Suppressor macrophage treated with lipopolysaccharide for 1 hour (primary cell): ENCODE measurements at places on chromosomes 13 and 19.
A peak's percentile ranks its signal among the peaks of the same experiment; 100 is the strongest.

DNA sequence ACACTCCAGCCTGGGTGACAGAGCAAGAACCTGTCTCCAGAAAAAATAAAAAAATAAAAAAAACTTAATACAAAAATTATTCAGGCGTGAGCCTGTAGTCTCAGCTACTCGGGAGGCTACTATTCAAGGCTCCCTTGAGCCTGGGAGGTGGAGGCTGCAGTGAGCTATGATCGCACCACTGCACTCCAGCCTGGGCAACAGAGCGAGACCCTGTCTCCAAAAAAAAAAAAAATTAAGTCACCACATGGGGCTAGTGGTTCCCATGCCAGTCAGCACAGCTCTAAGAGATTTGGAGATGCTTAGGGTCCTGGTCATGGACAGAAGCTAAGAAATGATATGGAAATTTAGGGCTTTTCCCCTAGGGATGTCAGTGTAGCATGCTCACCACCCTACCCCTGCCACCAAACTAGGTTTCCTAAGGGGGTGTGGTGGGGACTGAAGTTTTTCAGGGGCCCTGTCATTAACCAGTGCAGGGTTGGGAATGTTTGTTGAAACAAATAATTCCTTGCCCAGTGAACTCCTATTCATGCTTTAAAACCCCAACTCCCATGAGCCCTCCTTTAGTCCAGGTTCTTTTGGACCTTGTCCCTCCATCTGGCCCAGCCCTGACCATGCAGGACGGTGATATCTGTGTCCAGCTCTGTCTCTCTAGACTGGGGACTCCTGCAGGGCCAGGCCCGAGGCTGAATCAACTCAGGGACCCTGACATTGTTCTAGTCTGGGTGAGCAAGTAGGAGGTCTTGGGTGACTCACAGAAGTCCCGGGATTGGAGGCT lies 1.8 kb downstream of the FCHO1 start:
- no peak for DNase-seq

DNA sequence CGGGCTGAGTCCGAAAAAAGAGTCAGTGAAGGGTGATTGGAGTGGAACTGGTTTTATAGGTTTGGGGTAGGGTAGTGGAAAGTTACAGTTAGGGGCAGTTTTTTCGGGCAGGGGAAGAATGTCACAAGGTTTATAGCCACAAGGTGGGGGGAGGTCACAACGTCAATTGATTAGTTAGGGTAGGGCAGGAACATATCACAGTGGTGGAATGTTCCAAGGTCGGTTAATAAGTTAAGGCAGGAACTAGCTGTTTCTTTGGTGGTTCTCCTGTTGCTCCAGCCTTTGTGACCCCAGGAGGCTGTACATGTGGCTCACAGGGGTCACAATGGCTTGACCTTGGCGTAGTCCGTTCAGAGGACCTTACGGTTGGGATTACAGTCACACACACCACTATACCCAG lies 20.3 kb downstream of the RDH8 start:
- DNase-seq = no peak

- no peak for DNase-seq
Observed at GRCh38 chr13:114027046-114027715, 53.3 kb upstream of the C13orf46 start.

DNA sequence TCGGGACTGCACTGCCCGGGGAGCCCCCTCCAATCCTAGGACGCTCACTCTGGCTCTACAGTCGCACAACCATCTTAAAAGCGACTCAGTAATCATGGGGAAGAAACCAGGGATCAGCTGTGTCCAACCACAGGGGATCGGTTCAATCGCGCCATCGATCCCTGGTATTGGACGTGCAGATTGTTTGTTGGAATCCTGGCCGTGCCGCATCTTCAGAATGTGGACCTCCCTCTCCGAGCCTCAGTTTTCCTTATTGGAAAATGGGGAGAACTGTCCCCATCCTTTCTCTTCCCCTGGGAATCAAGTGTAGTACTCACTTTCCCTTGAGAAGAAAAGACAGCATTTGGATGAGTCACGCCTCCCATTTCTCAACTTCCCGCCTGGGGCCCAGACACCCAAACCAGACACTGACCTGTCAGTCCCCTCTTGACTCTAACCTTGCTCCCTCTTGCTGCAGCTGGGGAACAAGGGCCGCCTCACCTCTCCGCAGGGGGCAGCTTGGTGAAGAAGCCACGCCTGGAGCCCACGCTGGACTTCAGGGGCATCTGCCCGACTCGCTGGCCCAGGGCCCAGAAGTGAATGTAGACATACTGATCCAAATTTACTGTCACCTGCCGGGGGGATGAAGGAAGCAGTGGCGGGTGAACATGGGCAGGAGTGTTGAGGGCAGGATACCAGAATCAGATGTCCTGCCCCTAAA lies 17.6 kb downstream of the EMP3 start:
- DNase-seq = peak; percentile 49

DNA sequence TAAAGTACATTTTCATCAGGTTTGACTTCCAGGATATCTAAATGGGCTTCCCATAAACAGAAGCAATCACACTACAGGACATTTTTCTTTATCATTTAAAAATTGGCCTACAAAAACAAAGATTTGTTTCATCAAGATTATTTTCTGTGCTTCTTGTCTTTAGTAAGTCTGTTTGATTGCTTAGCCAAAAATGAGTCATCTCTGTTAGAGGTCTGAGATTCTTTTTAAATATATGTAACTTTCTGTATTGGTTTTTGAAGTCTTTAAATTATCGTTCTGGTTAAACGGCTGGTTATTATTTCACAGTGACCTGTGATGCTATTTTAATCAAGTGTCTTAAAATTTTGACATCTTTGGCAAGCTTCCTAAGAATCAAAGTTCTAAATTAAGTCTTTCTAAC lies 62.7 kb downstream of the SLITRK1 start:
- no peak for DNase-seq

- no peak for DNase-seq
Observed at GRCh38 chr19:49873129-49873521, 4.0 kb downstream of the AKT1S1 start.

DNA sequence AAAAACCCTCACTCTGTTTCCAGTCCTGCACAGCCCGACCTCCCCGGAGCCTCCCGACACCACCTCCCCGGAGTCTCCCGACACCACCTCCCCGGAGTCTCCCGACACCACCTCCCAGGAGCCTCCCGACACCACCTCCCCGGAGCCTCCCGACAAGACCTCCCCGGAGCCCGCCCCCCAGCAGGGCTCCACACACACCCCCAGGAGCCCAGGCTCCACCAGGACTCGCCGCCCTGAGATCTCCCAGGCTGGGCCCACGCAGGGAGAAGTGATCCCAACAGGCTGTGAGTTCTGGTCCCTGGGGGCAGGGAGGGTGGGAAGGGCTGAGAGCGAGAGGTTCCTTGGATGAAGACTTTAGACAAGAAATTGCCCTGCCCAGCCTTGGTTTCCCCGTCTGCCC lies 5.4 kb downstream of the MADCAM1 start:
- no peak for DNase-seq

- DNase-seq = peak; percentile 13
Observed at GRCh38 chr13:42354241-42355091, 82.5 kb downstream of the AKAP11 start.

- DNase-seq = peak; percentile 20
Observed at GRCh38 chr13:59776924-59777690, 386.6 kb downstream of the DIAPH3 start.

- DNase-seq = no peak
Observed at GRCh38 chr13:23898101-23898500, 799 bp upstream of the C1QTNF9B start.

GRCh38 chr19:30283556-30283955 lies 88.6 kb upstream of the ZNF536 start:
- DNase-seq = no peak

GRCh38 chr13:112724788-112725345 lies 35.0 kb downstream of the ATP11A start:
- DNase-seq = no peak

GRCh38 chr19:55206664-55207500 lies 2.4 kb downstream of the PTPRH start:
- peak; percentile 91 for DNase-seq

DNA sequence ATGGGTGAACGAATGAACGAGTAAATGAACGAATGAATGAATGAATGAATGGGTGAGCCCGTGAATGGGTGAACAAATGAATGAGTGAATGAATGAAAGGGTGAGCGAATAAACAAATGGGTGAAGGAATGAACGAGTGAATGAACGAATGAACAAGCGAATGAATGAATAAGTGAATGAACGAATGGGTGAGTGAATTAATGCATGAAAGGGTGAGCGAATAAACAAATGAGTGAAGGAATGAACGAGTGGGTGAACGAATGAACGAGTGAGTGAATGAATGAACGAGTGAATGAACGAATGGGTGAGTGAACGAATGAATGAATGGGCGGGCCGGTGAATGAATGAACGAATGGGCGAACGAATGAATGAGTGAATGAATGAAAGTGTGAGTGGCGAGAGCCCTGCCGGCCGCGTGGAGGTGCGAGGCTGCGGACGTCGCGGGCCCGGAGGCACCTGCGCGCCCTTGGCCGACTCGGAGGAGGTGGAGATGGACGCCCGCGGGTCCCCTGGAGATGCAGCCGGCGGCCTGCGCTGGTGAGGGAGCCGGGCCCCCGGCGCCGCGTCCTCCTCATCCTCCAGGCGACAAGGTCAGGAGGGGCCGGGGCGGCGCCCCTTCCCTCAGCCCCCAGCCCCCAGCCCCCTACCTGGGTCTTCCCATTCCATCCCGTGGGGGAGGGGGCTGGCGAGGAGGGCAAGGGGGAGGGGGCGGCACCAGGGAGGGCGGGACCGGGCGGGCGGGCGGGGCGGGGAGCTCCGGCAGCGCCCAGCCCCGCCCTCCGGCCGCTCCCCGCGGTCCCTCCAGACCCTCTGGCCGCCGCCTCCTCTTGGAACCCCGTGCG lies 15.4 kb downstream of the ANKRD24 start:
- DNase-seq = no peak

GRCh38 chr13:36981156-36981743 lies 17.9 kb downstream of the ALG5 start:
- DNase-seq = peak; percentile 78

DNA sequence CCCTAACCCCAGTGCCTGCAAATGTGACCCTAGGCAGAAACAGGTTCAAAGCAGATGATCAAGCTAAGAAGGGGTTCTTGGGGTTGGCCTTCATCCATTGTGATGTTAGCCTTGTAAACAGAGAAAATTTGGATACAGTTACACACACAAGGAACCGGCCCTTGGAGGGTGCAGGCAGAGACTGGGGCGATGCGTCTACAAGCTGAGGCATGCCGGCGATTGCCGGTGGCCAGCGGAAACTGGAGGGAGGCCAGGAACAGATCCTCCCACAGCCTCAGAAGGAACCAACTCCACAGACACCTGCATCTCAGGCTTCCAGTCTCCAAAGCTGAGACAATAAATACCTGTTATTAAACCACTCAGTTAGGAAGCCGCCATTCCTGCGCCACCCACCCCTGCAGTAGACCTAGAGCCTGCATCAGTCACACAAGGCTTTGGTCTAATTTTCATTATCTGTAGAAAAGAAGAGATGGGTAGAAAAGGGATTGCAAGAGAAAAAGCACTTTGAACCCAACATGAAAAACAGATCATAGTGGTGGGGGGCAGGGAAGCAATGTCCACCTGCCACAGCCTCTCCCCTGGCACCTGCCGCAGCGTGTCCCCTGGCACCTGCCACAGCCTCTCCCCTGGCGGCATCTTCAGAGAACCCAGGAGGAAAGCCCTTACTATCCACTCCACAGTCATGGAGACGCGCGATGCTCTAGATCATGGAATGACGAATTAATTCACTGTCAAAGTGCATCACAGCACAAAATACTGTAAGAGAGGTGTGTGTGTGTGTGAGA lies 119.7 kb upstream of the SOX1 start:
- DNase-seq = no peak

- DNase-seq = peak; percentile 1
Observed at GRCh38 chr13:106376401-106377112, 158.9 kb downstream of the EFNB2 start.

- peak; percentile 43 for DNase-seq
Observed at GRCh38 chr13:50280441-50280937, 265.2 kb downstream of the KCNRG start.

DNA sequence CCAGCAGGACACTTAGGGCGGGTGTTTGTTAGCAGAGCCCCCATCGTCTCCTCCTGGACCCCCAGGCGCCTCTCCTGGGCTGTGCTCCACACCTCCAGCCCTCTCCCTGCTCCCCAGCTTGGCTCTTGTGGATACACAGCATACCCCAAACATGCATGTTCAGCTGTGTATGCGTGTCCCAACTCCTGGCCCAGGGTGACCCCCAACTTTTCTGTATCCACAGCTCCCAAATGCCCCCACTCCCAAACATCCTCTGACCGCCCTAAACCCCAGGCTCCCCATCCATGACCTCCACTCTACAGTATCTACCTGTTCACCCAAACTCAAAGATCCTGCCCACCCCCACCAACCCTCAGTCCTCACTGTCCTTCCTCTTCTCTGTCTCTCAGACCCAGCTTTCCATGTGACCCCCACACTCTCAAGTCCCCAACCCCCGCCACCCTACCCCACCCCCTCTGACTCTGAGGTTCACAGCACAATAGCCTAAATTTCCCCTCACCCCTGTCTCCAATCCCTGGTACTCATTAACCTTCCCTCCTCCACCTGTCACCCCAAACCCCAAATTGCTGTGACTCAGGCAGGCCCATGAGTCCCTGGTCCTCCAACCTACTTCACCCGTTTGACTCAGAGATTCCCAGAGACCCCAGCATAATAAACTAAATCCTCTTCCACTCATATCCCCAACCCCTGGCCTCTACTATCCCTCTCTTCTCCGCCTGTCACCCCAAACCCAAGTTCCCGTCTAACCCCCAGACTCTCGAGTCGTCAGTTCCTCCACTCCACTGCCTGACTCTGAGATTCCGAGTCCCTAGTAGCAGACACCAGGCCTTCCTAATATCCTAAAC lies 968 bp downstream of the UBE2M start:
- no peak for DNase-seq

DNA sequence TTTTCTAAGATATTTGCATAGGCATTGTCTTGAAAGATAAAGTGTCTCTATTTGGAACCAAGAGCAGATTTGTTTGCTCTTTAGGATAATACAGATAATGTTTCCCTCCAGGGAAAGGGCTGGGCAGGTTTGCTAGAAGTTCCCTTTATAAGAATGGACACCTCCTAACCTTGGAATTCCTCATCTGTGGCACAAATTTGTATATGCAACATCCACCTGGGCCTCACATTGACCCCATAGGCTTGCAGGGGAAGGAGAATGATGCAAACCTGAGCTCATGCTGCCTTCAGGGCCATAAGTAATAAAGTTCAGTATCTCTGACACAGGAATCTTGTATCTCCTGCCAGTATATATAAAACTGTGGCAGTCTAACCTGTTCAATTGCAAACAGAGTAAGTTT lies 508.4 kb upstream of the MIR17HG start:
- no peak for DNase-seq

GRCh38 chr19:45729800-45730290 lies 851 bp downstream of the FBXO46 start:
- DNase-seq = peak; percentile 48

- DNase-seq = no peak
Observed at GRCh38 chr13:42967660-42968059, 24.4 kb downstream of the EPSTI1 start.

DNA sequence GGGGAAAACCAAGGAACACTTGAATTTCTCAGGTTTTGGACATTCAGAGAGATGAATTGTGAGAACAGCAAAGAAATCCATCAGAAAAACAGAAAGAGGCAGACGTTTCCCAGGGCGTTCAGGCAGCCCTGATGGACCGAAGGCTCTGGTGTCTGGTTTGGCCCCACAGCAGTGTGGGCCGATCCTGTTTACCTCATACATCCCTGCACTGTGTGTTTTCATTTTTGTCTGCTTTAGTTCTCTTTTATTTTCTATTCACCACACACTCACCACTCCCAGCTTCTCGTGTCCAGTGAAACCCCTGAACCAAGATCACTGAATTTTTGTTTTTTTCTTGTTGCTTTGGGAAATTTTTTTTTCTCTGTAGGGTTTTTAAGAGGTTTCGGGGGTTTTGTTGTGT lies 11.9 kb upstream of the WDR18 start:
- no peak for DNase-seq
